Tibial nerve (tissue), 4 donors: ENCODE measurements at places on chromosomes 7 and 10. TPM values are rescaled to one million over a fixed set of nuclear protein-coding genes. Genes with fewer than 3 reads are reported as not detected.

GRCh38 chr7:114085313-114085591, 166.4 kb upstream of the PPP1R3A start:
- DNase-seq, result no peak
- H3K4me3 ChIP-seq, result peak overlapping the region; percentile 68
- peak overlapping the region; percentile 77 for H3K27ac ChIP-seq
- H3K4me1 ChIP-seq, result peaks cover 5% of the 10 kb centered on the region

DNA sequence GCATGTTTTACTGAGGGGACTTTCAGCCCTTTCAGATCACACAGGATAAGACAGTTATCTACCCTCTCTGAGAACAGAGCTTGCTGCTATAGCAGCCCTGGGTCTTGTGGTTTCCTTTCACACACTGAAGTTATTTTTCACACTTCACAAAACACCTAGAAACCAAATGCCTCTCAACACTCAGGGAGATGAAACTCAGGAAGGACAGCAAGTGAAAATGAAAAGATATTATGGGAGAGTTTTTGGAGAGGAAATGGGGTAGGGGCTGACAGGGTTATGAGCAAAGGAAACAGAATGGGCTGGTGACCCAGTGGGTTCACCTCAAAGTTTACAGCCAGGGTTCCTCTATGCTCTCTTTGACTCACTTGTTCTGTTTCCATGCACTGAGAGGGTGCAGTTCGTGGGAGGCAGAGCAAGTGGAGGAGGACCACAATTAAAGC, 17.0 kb upstream of the GIMAP2 start:
- H3K4me3 ChIP-seq, result no peak overlapping the region
- H3K27me3 ChIP-seq, result no peaks in the 10 kb centered on the region
- H3K4me1 ChIP-seq, result no peaks in the 10 kb centered on the region

GRCh38 chr10:90398566-90398965, 459.3 kb downstream of the HTR7 start:
- H3K4me3 ChIP-seq, result no peak overlapping the region
- no peaks in the 10 kb centered on the region for H3K27me3 ChIP-seq
- DNase-seq, result no peak
- no peaks in the 10 kb centered on the region for H3K36me3 ChIP-seq

- H3K27ac ChIP-seq, result no peak overlapping the region
- no peak overlapping the region for H3K4me3 ChIP-seq
- no peaks in the 10 kb centered on the region for H3K27me3 ChIP-seq
- peaks cover 8% of the 10 kb centered on the region for H3K4me1 ChIP-seq
- H3K36me3 ChIP-seq, result no peaks in the 10 kb centered on the region
Measured at GRCh38 chr10:112898540-112899390, 51.3 kb upstream of the TCF7L2 start.

PNLIP gene
- total RNA-seq, result 11.4 TPM

MEPCE gene
- total RNA-seq, result 39.5 TPM
